ENCODE measurements at places on chromosomes 11 and 22. TPM values are rescaled to one million over a fixed set of nuclear protein-coding genes. Genes with fewer than 3 reads are reported as not detected.
A peak's percentile ranks its signal among the peaks of the same experiment; 100 is the strongest.

DNA sequence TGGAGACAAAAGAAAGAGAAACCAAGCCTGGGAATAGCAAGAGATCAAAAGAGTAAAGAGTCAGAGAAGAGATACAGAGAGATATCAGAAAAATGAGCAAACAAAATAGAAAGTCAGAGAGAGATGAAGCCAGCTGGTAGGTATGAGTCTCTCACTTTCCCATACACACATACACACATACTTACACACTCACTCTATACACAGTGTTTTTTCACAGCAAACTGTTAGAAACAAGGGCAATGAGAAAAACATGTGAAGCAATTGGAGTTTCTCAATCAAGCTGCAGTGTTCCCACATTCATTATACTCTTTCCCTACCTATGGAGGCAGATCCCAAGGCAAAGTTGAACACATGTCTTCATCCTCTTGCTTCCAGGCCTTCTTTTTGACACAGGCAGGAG is 2.6 kb upstream of the NLRP10 start:
- no peak for DNase-seq

OR51B2 gene
- 0.66 TPM for total RNA-seq

DNA sequence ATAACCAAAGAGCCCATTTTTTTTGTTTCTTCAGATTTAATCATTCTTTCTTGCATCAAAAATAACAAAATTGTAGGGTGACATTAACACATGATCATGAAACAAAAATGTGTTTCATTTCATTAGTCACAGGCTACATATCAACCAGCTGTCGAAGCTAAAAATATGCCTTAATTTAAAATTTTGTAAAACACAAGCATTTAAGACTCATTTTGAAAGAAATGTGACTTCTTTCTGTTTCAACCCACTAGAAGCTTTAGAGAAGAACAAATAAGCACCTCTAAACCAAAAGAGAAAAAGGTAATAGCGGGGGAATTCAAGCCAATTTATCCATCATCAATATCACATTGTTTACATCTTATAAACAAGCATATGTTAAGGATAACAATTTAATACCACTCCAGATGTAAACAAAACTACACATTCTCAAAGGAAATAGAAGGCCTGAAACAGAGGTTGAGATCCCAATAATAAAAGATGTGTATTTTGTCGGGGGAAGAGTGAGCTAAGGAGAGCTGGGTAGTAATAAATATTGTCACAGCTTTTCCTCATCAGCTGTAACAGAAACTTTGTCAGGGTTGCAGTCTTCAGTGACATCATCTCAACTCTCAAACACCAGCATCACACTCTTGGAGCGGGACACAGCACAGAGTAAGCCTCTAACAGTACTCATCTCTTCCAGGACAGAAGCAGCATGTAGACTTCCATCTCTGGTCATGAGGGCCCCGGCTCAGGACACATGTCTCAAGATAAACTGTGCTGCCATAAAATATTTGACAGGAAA is 42.0 kb downstream of the ALG9 start:
- no peak for DNase-seq

DNA sequence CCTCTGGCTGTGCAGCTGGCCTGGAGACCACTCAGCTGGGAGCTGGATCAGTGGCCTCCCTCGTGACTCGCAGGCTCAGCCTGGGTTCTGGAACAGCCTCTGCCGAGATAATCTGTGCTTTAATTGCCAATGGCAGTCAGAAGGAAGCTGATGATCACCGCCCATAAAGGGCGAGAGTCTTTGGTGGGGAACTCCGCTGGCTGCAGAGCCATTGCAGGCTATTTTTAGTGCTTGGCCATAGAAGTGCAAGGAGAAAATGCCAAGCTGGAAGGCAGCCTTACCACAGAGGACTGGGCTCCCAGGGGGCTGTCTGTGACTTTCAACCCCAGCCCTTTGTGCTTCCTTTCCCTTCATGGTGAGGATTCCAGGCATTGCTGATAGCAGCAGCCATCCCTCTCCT is 62.2 kb upstream of the TENM4 start:
- no peak for DNase-seq

- no peak for DNase-seq
Measured at GRCh38 chr11:75757651-75758050, 10.9 kb upstream of the DGAT2 start.

MAML2 gene
- total RNA-seq = 11.8 TPM

RIBC2 gene
- total RNA-seq = not detected

DNAJB7 gene
- not detected for total RNA-seq

GRCh38 chr11:131441051-131441810 is 70.8 kb downstream of the NTM start:
- no peak for DNase-seq

DNA sequence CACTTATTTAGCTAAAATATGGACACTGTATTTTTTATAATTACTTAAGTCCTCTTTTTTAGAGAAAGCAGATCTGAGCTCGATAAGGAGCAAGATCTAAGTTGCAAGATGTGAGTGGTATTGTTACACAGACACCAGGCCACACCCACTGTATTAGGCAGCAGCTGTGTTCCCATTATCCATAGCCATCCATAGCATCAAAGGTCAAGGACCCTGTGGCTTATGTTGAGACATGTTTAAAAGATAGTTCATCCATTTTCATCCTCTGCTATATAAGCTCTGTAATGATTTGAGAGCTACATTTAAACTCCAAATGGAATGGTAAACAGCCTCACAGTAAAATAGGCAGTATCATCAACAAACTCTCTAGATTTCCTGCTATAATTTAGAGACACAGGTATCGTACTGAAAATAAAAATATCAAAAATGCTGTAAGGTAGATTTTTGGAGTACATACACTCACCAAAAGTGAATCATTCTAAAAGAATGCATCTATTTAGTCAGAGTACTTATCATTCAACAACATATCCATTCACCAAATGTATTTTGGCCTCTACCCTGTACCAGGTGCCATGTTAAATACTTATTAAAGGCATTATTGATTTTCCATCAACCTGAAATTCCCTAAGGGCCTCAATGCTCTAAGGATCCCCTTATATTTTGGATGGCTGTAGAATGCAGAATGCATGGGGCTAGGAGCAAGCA is 574.0 kb downstream of the LRRC4C start:
- no peak for DNase-seq

TNNT3 gene
- 4.4 TPM for total RNA-seq

- no peak for DNase-seq
Measured at GRCh38 chr11:69750108-69750850, 24.9 kb downstream of the FGF4 start.

- DNase-seq = peak; percentile 62
Measured at GRCh38 chr11:2208691-2209369, 37.2 kb upstream of the TH start.

DNA sequence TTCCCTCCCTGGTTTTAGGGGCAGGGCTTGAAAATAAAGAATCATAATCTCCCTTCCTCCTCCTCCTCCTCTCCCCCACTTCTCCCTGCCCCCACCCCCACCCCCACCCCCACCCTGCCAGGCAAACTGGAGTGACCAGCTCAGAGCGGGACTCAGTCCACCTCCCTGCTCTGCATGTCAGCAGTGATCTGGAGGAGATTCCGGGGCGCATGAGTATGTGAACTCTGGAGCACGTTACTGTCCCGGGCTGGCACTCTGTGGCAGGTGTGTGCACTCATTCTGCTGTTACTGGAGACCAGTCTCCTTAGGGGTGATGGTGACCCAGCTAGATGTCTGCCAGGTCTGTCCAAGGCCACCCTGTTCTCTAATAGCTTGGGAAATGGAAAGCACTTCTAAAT is 33.9 kb downstream of the MARK2 start:
- DNase-seq = no peak

DNA sequence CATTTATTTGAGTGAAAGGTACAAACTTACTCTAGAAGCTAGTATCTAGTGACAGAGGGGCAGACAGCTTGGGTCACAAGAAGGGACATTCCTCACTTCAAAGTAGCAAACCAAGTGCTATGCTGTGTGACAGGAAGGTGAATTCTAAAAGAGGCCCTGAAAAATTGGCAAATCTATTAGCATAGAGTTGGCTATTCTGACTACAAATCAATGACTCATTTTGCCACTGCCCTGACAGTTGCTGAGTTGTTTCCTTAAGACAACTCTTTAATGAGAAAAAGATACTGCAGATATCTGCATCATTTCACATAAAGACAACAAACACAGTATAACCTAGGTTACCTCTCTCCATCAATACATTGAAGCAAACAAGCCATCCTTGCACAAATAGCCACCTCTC is 524.0 kb upstream of the LRRC4C start:
- DNase-seq = no peak

- DNase-seq = no peak
Measured at GRCh38 chr22:21009638-21010425, 5.1 kb upstream of the P2RX6 start.

GRCh38 chr11:63909591-63910506 is 7.1 kb downstream of the RCOR2 start:
- no peak for DNase-seq

DNA sequence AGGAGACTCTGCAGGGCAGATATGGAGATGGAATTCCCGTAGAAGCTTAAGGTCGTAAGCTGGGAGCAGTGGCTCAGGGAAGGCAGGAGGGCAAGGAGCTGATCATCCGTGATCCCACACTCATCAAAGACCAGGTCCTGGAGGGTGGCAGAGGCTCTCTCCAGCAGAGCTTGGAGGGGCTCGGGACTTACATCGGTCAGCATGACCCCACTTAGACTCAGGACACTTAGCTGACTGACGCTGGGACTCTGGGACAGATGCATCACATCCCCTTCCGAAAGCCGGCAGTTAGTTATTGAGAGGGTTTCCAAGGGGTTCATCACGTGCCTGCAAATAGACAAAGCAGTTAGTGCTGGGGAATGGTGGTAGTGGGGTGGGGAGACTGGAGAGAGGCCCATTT is 10.7 kb downstream of the PRAME start:
- DNase-seq = no peak

- peak; percentile 81 for DNase-seq
Measured at GRCh38 chr11:64152841-64153691, 12.8 kb downstream of the MACROD1 start.

Measured in sigmoid colon (tissue), 7 donors.